ENCODE measurements at places on chromosomes 3 and 15.

- no peak for DNase-seq
These were observed 60.7 kb downstream of the TIMP4 start for GRCh38 chr3:12097971-12098370.

DNA sequence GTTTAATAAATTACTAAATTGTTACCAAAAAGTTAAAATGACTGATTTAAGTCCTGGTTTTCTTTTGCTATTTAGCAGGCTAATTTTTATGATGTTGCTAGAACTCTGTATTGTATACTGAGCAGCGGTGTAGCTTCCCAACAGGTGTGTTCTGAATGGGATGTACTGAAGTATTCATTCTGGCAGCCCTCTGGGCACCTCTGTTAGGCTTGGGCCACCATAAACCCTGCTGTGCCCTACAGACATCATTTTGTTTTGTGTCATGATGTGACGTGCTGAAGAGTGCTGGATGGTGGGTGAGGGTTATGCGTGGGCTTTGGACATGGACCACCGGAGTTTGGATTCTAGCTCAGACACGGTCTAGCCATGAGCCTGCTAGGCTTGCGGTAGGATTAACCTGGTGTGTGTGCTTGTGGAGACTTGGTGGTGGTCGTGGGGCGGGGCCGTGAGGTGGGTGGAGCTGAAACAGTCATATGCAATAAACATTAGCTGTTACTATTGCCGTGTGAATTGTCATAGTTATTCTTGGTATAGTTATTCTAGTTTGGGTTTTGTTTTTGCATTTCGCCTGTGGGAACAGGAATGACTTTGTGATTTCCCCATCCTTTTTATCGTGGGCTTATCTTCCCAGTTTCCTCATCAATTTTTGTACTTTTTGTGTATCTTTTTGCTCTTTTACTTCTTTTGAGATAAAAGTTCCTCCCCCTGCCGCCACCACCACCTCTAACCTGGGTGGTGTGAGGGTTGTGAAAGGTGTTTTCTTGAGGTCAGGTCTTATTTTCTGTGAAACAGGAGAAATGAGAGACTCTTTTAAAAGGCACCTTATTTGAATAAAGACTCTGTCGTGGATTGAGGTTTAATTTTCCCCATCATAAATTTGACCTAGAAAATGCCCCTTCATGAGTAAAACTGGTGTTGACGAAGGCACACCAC lies 93.7 kb downstream of the MCTP2 start:
- no peak for DNase-seq

- DNase-seq: no peak
These were observed 77.5 kb upstream of the IL12A start for GRCh38 chr3:159910991-159911663.

GRCh38 chr3:37457378-37458065 lies 283.1 kb upstream of the LRRFIP2 start:
- no peak for DNase-seq

GRCh38 chr3:27500035-27500434 lies 15.9 kb upstream of the SLC4A7 start:
- DNase-seq: no peak

DNA sequence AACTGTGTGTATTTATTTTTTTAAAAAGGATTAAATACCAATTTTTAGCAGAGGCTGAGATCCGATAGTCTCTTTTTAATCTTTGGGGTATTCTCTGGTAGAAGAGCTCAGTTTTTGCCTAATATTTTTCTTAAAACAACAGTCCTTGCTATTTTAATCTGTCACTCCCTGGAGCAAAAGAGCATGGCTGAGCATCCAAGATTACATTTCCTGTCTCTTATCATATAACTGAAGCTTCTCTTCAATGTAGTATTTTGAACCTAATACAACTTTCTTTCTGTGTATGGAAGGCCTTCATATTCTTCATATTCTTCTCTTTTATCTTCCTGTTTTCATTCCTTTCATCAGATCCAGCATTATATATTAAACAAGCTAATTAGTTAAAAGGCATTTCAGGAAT lies 293.7 kb downstream of the NSUN3 start:
- DNase-seq: no peak

DNA sequence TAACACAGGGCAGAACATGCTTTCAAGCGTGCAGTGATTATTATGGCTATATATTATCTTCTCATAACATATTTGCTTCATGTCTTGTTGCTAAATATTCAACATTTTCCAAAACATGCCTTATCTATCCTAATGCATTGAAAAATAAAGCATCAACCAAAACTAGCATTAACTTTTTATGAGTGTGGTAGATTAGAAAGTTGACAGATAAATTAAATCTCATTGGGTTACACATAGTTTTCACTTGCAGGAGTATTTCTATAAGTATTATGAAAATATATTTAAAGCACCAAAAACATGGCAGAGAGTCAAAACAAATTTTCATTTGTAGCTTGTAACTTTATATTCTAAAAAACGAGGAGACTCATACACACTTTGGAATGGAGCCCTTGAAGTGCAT lies 141.5 kb downstream of the CADM2 start:
- DNase-seq: no peak

GRCh38 chr3:38450853-38451252 lies 2.8 kb upstream of the ACVR2B start:
- no peak for DNase-seq

- no peak for DNase-seq
These were observed 31.5 kb downstream of the CRTAP start for GRCh38 chr3:33145221-33145900.

DNA sequence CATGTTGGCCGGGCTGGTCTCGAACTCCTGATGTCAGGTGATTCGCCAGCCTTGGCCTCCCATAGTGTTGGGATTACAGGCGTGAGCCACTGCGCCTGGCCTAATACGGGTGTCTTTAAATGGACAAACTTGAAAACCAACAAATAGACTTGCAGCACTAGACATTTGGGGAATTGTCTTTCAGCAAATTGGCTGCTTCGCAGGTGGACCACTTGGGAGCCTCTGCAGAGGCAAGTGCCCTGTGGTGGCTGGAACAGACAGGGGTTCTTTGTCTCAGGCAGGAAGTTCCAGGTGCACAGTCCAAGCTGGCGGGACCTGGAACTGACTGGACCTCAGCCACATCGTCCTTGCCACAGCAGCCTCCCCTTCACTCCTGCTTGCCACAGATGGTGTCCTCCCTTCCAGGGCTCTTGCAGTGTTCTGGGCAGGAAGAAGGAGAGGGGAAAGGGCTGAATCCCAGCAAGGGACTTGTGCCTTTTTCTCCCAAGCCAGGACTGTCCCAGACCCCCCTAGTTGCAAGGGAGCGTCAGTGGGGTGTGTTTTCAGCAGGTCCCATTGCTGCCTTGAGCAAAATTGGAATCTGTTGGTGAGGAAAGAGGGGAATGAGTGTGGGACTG lies 94.3 kb downstream of the TBC1D2B start:
- no peak for DNase-seq

- no peak for DNase-seq
These were observed 209.0 kb upstream of the ZNF385D start for GRCh38 chr3:21960033-21960432.

- DNase-seq: no peak
These were observed 37.1 kb upstream of the IL12A start for GRCh38 chr3:159951540-159951939.

DNA sequence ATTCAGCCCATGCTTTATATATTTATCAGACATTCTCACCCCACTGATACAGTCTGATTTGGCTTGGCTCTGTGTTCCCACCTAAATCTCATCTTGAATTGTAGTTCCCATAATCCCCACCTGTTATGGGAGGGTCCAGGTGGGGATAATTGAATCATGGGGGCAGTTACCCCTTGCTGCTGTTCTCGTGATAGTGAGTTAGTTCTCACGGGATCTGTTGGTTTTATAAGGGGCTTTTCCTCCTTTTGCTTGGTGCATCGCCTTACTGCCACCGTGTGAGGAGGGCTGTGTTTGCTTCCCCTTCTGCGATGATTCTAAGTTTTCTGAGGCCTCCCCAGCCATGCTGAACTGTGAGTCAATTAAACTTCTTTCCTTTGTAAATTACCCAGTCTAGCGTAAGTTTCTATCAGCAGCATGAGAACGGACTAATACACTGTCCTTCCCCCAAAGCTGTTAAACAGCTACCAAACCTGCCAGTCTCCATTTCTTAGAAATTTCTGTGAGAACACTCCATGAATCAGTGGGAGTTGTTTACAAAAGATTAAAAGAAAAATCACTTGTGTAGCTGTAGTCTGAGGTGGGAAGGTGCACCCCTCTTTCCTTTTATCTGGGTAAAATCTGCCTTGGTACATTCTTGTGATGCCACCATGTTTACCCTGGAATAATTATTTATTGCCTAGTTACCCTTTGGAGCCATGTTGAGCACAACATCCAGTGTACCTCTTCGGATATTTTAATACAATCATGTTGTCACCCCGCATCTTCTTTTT lies 160.5 kb downstream of the THSD4 start:
- DNase-seq: no peak

DNA sequence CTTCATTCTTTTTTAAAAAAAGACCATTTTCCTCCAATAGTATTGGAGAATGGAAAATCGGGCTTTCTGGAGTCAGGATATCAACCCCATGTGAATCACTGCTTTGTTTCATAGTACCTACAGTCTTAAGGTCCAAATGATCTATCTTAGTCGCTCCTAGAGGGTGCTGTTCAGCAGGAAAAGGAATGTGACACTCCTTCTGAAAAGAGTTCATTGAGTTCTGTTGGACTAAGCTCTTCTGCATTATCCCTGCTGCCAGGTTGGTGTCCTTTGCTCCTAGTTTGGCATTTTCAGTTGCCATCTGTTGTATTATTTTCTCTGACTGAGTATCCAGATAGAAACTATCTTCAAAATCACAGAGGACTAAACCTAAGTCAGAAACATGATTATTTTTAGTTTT lies 57.2 kb downstream of the POLQ start:
- DNase-seq: no peak

GRCh38 chr3:12944849-12945248 lies 103.5 kb upstream of the RPL32 start:
- DNase-seq: no peak

- no peak for DNase-seq
These were observed 11.2 kb upstream of the TBC1D5 start for GRCh38 chr3:17753632-17753992.

Data from NCI-H748 treated with DMSO at 0.1 percent for 48 hours (cell line).